ENCODE measurements at places on chromosomes 16 and 17. TPM values are rescaled to one million over a fixed set of nuclear protein-coding genes. Genes with fewer than 3 reads are reported as not detected.

Gene GSDMA
- not detected for total RNA-seq

Gene PITPNM3
- 5.7 TPM for total RNA-seq

Gene PRDM7
- not detected for total RNA-seq

Gene CLCN7
- 97.0 TPM for total RNA-seq

Gene ASGR1
- total RNA-seq = 0.97 TPM

Gene ABCC6
- total RNA-seq = 1.5 TPM

Gene PPP1R1B
- total RNA-seq = 0.75 TPM

Gene OR1F1
- not detected for total RNA-seq

Gene PLA2G10
- not detected for total RNA-seq

Gene MYH1
- not detected for total RNA-seq

DNA sequence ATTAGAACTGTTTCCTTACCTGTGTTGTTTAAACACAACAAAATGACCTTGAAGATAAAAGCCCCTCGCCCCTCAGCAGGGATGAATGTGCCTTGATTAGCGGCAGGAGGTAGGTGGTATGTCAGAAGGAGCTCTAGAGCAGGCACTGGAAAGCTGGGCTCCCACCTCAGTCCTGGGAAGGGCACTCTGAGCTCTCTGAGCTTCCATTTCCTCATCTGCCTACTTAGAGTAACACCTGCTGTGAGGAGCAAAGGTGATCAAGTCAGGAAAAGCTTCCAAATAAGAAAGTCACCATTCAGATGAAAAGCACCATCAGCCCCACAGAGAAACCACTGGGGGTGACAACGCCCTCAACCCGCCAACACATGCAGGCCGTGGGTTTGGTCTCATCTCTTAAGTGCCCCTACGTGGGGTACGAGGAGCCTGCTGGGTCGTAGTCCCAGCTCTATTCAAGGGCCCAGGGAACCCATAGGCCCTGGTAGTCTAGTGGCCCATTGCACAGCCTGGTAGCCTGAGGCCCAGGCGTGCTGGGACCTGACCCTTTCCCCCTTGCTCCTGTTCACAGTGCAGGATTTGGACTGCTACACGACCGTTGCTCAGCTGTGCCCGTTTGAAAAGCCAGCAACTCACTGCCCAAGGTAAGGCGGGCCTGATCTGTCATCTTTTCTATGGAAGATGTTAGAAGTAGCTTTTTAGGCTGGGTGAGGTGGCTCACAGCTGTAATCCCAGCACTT, 57.3 kb downstream of the CRISPLD2 start:
- no peak for DNase-seq

- DNase-seq = no peak
These were observed 762 bp upstream of the CSF3 start for GRCh38 chr17:40014375-40014980.

DNA sequence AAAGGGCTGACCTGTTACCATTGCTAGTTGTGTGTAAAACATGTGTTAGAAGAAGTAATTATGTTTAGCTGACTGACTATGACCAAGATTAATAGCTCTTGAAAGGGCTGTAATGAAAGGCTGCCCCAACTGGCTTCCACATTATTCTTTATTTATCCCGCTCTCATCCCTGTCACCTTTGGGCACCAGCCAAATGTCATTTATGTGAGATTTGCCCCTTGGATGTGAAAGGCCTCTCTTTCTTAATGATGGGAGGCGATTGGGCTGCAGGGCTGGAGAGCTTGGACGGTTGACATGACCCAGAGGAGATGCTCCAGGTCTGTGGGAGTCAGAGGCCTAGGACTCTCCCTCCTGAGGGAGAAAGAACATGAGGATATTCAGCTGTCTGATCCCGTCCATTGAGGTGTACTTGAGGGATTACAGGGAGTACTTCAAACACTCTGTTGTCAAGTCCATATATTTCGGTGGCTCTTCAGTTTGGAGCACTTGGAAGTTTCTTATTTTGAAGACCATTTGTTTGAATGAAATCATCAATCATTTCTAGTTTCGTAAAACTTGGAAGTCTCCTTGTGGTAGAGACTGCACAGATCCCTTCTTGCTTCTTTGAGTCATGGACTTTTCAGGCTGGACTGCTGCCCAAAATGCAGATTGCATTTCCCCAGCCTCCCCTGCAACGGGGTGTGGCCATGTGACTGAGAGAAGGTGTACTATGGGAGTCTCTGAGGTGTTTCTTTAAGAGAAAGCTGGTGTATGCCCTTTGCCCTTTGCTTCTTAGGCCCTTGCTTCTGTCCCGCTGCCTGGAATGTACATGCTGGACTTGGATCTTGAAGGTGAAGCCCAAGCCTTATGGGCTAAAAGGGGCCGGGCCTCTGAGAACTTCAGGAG, 51.3 kb downstream of the FTO start:
- no peak for DNase-seq

DNA sequence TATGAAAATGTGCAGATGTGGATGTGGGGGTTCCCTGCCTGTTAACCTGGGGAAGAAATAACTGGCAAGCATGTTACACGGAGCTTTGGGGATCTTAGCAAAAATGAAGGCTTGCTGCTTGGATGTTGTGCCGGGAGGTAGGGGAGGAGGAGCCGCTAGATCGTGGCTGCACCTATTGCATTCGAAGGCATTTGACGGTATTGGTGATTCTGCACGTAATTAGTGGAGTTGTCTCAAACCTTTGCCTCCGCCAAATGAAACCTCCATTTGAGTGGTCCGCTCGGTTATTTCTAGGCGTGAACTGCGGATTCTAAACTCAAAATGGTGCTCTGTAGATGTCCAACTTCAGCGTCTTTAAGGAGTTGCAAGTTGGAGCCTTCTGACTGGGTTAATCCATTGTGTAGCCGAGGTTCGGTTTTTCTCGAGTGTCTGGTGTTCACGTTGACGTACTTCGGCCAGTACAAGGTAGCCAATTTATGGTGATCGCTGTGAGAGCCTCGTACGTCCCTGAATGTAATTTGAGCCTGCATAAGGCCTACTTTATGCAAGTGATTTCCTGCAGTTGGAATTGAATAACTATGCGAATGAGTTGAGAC, 1.5 kb downstream of the TNRC6C start:
- DNase-seq = no peak

- DNase-seq = no peak
These were observed 45.8 kb upstream of the ARHGAP17 start for GRCh38 chr16:25060920-25061319.

DNA sequence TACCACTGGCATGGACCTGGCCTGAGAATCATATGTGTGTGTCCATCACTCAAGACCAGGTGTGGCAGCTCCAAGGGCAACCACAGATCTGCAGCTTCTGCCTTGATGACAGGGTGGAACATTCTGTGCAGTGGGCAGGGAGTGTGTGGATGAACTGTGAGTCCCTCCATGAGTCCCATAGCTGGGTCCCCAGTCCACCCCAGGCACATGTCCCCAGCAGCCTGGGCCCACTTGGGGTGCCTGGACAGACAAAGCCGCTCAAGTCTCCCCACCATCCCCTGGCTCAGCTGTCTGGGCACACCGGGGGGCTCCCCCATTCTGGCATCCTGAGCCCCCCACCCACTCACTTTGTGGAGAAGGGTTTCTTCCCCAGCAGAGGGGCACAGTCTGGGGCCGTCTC, 4.6 kb upstream of the KRT16 start:
- DNase-seq = peak; percentile 54

DNA sequence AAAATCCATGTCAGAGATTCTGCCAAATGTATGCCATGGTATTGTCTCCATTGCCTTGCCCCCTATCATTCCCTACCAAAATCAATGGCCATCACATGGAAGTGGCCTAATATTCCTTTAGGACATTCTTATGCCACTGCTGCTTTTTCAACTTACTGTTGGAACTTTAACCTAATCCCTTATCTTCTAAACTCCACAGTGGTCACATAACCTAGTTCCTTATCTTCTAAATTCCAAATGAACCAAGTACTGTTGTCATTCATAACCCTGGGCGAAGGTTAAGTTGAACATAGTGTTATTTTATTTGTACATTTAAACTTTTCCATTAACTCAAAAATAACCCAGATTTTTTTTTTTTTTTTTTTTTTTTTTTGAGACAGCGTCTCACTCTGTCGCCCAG, 3.6 kb downstream of the HSF5 start:
- no peak for DNase-seq

GRCh38 chr16:57146040-57146647, 39.7 kb downstream of the PSME3IP1 start:
- no peak for DNase-seq

DNA sequence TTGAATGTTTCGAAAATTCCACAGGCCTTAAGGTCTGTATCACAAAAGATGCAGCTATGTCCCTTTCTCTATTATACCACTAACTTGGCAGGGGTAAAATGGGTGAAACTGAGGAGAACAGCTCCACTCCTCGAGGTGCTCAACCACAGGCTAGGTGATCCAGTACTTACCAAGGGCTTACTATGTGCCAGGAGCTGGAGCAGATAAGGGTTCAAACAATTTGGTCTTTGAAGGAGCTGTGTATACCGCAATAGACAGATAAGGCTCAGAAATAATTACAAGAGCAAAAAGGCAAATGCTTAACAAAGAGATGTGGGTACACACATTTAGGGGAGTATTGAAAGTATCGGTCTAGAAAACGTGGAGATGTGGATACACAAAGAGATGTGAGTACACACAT, 1.5 kb downstream of the XPO6 start:
- no peak for DNase-seq

DNA sequence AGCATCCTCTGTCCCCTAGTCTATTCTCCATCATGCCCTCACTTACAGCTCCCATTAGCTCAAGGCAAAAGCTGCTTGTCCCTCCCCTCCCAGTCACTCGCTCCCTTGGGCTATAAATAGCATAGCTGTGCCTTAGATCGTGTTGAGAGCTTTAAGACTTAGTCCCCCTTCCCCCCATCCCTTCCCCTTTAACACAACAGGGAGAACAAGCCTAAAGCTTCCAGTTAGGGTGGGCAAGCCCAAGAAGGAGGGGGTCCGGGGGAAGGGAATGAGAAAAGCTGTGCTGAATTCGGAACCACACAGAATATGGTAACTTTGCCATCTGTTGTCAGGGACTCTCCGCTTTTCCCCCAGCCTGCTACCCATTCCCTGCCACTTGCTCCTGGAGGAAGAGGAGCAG, 4.9 kb upstream of the HIGD1B start:
- DNase-seq = peak; percentile 2

GRCh38 chr16:71853413-71853812, 7.6 kb downstream of the ATXN1L start:
- no peak for DNase-seq

- DNase-seq = no peak
These were observed 32.6 kb downstream of the KLHDC4 start for GRCh38 chr16:87733190-87733589.

GRCh38 chr16:57821149-57821971, 19.1 kb upstream of the KIFC3 start:
- no peak for DNase-seq

DNA sequence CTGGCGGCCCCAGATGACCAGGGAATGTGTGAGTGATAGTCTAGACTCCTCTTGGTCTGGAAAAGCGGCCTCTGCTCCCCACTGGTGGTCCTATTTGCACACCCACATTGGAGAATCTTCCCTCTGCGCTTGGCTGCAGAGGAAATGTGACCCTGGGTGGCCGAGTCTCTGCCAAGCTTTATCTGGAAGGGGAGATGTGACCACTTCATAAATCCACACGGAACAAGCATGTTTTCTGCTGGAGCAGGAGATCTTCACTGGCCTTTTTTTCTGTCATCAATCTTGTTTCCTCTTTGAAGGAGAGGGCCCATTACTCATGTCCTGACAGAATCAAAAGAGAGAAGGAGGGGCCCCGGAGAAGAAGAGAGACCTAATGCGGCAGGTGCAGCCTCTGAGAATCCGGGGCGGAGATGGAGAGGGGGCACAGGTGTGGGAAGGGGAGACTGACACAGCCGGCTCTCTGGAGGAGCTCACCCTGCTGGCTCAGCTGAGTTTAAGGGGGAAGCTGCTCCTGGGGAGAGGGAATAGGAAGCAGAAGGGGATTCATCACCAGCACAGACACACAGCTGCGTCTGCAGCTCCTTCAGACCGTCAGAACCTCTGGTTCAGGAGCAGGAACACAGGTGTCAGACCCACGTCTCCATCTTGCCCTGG, 116.3 kb downstream of the SOX9 start:
- no peak for DNase-seq

DNA sequence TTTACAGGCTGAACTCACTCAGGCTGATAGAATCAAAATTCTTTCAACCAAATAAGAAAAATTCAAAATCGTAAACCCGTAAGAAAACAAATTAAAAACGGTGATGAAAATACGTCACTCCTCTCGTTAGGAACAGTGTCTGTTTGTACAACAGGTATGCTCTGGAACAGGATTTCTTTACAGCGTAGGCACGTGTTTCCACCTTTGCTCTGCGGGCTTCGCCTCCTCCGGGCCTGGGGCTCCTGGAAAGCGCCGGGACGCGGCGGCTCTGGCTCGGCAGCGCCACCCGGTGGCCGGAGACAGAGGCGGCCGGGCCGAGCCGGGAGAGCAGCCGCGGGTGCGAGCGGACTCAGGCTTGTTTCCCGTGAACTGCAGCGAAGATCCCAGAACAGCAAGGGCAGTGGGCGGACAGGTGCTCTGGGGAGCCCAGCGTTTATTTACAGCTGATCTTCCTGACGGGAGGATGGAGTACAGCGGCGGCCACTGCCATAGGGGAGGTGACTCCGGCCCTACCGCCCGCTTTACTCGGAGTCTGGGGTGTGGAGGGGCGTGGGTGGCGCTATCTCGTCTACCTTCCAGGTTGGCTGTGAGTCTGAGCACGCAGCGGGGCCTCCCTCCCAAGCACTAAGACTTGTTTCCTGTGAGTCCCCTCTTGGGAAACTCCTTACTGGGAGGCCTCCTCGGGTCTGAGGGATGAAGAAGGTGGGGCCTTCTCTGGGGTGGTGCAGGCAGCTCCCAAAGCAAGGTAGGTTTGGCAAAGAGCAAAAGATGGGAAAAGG, 40.5 kb upstream of the ATP2A3 start:
- DNase-seq = peak; percentile 86

DNA sequence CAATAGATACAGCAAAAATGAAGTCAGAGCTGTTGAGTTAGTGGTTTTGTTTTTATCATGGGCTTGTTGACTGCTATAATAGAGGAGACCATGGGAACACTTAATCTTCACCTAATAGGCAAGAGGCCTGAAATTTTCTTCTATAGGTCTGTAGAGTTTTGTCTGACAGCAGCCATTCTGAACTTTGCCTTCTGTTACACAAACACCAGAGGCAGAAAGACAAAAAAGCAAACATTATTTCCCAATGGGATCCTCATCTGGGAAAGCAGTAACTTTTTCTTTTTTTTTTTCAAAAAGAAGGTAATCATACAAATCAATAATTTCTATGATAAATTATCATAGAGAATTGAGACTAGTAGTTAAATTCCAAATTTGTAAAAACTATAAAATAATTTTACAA, 494.1 kb downstream of the TOX3 start:
- no peak for DNase-seq

All from chondrocyte (in vitro differentiated cells).